Breast epithelium (tissue), 4 donors: ENCODE measurements at places on chromosomes 1 and 21.
A peak's percentile ranks its signal among the peaks of the same experiment; 100 is the strongest.

GRCh38 chr1:94783342-94784189, 36.6 kb upstream of the SLC44A3 start:
- DNase-seq = peak; percentile 92

GRCh38 chr1:162631546-162632191, 595 bp upstream of the DDR2 start:
- DNase-seq = no peak

DNA sequence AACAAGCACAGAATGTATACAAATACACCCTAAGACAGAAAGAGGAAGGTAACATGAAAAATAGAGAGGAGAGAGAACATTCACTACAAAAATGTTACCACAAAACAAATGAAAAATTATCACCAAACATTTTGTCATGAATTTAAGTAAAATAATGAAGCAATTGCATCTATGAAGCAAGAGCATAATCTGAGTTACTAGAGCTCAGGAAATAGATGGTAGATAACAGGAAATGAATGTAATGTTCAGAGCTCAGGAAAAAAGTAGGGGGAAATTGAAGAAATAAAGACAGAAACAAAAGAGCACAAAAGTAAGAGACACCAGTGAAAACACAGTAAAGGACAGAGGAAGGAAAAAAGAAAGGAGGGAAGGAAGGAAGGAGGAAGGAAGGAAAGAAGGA, 19.4 kb downstream of the SEC16B start:
- DNase-seq = no peak

DNA sequence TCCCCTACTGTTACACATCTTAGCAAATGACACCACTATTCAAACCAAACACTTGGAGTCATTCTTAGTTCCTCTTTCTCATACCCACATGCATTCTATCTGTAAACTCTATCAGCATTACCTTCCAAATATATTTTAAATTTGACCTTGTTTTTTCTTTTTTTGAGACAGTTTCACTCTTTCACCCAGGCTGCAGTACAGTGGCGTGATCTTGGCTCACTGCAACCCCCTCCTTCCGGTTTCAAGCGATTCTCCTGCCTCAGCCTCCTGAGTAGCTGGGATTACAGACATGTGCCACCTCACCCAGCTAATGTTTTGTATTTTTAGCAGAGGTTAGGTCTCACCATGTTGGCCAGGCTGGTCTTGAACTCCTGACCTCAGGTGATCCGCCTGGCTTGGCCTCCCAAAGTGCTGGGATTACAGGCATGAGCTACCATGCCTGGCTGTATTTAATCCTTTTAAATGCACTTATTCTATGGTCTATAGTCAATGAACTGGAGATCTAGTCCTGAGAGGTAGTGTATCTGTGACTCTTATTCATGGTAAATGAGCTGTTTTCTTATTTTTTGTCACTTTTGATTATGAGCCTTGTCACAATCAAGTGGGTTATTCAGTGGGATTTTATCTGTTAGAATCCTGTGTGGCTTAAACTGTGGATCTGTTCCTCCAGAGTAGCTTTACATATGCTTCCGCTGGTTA, 73.1 kb downstream of the GATAD2B start:
- DNase-seq = no peak

GRCh38 chr21:26948194-26948593, 18.7 kb downstream of the ADAMTS5 start:
- no peak for DNase-seq

- no peak for DNase-seq
Observed at GRCh38 chr1:15070145-15070748, 83.3 kb upstream of the TMEM51 start.

DNA sequence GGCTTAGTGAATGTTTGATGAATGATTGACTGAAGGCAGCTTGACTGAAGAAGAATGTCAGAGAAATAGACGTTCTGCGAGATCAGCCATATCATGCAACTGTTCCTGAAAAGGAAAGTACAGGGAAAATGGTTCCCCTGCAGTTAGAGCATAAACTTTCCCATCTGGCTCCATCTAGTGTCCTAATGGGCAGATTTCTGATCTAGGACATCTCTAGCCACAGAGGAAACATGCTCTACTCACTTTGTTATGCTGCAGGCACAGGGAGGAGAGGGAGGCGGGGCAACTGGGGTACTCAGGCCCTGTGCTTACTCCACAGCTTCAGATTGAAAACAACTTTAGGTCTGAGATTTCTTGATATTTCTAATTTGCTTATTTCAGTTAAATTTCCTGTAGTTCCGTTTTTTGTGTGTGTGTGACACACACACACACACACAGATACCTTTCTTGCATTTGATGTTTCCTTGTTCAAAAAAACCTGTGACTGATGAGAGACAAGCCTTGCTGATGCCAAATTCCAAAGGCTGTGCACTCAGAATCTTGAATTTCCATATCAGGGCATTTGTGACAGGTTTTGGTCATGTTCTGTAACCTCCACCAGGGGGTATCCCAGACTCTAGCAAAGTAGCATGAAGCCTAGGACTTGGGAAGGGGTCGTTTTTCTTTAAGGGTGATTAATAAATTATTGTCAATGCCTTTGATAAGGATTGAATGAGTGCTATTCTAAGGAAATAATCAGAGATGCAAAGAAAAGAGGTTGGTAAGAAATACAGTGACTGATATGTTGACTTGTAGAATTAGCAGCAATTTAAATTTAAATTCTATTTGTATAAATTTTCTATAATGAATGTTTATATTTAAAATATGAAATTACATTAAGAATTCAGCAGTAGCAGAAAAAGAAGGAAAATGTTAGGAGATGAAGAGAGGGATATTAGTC, 139.7 kb upstream of the BEND5 start:
- peak; percentile 28 for DNase-seq

DNA sequence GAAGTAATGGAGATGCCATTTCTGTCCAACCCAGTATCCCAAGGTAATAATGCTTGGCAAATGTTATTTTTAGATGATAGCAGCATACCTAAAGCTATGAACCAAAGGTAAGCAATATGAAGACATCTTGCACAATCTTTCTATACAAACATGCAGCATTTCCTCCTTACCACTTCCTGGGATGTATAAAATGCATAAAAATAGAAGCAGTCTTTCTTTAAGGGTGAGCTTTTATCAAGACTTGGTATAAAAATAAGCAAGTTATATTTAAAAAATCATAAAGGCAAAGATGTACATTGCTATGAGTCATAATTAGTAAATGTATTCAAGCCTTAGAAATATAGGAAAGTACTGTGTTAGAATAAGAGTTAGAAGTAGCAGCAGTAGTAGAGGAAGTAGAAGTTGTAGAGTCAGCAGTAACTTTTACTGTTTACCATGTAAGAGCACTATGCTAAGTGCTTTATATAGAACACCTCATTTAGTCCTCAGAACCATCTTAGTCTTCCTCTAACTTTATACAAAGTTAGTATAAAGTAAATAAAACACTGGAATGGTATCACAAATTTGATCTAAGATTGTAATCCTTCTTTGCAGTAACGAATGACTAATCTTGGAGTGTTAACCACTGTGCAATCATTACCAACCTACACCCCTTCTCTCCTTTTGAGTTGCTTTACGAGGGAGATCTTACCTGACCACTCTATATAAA, 371.3 kb downstream of the VAV3 start:
- no peak for DNase-seq

DNA sequence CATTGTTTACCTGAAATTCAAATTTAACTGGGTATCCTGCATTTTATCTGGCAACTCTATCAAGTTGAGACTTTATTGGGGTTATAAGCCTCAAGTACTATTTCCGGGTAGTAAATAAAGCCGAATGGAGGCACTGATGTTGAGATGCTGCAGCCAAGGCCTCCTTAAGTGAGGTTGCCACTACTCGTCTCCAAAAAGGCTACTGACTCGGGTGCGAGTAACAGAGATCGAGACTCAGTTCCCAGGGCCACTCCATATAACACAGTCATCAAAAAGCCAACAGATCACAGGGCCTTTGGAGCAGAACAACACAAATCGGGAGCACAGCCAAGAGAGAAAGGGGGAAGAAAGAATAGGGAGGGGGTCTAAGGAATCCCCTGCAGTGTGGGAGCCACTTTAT, 524 bp downstream of the COPA start:
- no peak for DNase-seq

DNA sequence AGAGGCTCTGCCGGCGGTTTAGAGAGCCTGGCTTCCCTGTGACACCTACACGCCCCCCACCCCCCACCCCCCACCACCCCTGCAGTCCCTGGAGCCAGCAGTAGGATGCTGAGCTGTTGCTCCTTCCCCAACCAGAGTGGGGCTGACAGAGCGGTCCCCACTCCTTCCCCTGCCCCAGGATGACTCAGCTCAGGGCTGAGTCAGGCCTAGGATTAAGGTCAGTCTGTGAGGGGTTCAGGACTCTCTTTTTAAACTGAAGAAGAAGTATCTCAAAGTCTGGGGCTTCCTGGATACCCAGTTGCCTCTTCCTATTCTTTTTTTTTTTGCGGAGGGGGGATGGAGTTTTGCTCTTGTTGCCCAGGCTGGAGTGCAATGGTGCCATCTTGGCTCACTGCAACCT, 19.1 kb downstream of the DMBX1 start:
- no peak for DNase-seq
